ENCODE measurements at places on chromosomes 11 and 22.

GRCh38 chr22:26599505-26599904 lies 9.6 kb upstream of the TPST2 start:
- DNase-seq, result no peak

GRCh38 chr11:33829430-33830141 lies 55.3 kb upstream of the FBXO3 start:
- DNase-seq, result peak; percentile 51

- DNase-seq, result no peak
These were observed 19.1 kb upstream of the XBP1 start for GRCh38 chr22:28819253-28820096.

GRCh38 chr22:29487426-29487986 lies 7.5 kb downstream of the NEFH start:
- DNase-seq, result no peak

DNA sequence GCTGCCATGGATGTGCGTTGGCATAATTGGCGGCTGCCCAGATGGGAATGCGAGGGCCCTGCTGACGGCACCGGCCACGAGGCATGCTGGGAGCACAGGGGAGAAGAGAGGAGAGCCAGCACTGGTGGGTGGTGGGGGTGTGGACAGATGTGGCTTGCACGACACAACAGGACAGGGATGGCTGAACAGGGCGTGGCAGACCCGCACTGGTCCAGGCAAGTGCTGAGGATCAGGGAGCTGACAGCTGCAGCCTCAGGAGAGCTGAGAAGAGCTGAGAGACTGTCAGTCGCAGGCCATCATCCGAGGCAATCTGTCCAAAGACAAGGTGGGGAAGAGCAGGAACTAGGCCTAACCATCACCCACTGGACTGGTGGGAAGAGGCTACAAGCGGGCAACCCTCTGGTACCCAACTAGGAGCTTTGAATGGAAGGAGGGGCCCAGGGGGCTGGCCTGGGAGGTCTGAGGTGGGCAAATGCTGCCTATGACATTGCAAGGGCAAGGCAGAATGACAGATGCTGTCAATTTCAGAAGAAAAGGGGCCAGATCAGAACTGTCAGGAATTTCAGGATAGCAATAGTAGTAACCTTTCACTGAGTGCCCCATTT lies 2.4 kb downstream of the GNB1L start:
- no peak for DNase-seq

DNA sequence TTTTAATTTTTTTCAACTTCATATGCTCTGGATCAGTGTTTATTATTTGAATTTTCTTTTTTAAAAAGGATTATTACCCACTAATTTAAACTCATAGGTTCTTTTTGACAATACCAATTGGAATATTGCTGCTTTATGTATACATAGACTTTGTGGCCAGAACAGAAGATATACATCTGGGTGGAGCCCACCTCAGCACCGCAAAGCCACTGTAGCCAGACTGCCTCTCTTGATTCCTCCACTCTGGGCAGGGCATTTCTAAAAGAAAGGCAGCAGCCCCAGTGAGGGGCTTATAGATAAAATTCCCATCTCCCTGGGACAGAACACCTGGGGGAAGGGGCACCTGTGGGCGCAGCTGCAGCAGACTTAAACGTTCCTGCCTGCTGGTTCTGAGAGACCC lies 10.6 kb upstream of the C11orf58 start:
- DNase-seq, result no peak

DNA sequence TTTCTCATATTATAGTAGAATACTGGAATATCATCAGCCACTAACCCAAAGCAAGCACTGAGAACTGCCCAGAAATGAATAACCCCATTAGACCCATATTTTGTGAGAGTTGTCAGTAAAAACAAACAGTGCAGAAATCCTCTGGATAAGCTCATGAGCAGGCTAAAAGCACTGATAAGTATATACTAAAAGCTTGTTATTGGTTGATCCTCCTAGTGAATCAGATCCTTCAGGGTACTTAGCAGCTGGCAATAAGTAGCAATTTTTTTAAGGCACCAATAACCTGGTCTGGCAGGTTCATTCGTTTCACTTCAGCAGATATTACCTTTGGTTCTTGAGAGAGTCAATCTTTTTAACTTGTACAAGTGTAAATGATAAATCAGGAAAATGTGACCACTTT lies 1.2 kb downstream of the NOX4 start:
- DNase-seq, result no peak

GRCh38 chr11:92253945-92254344 lies 29.3 kb downstream of the FAT3 start:
- no peak for DNase-seq
